ENCODE measurements at places on chromosomes 2 and 18. TPM values are rescaled to one million over a fixed set of nuclear protein-coding genes. Genes with fewer than 3 reads are reported as not detected.

The LYPD1 gene
- total RNA-seq = 10.3 TPM

The HOXD11 gene
- total RNA-seq = not detected

The WNT6 gene
- 0.33 TPM for total RNA-seq

The MERTK gene
- 3.4 TPM for total RNA-seq

All from PC-9 (cell line).